ENCODE measurements at places on chromosomes 7 and 10. TPM values are rescaled to one million over a fixed set of nuclear protein-coding genes. Genes with fewer than 3 reads are reported as not detected.

The SCART1 gene
- total RNA-seq: 3.4 TPM

The CHAT gene
- total RNA-seq: not detected

The DPY19L1 gene
- 6.9 TPM for total RNA-seq

The ATOH7 gene
- total RNA-seq: not detected

The WIPF3 gene
- not detected for total RNA-seq

The MBL2 gene
- not detected for total RNA-seq

The MMP21 gene
- total RNA-seq: 0.27 TPM

The PRSS2 gene
- total RNA-seq: not detected

The HK1 gene
- 40.0 TPM for total RNA-seq

The PRSS37 gene
- total RNA-seq: not detected

The RSU1 gene
- total RNA-seq: 26.1 TPM

The FOXP2 gene
- not detected for total RNA-seq

The LRRC18 gene
- not detected for total RNA-seq

The HNRNPH3 gene
- 242 TPM for total RNA-seq

The GNAT3 gene
- not detected for total RNA-seq

The POM121C gene
- 99.2 TPM for total RNA-seq

The RBM28 gene
- 14.7 TPM for total RNA-seq

The TMEM229A gene
- not detected for total RNA-seq

The AMPH gene
- total RNA-seq: not detected

The ZNF32 gene
- total RNA-seq: 18.9 TPM

The PON1 gene
- total RNA-seq: not detected

The CYP3A4 gene
- not detected for total RNA-seq
